ENCODE measurements at places on chromosomes 11 and 22. TPM values are rescaled to one million over a fixed set of nuclear protein-coding genes. Genes with fewer than 3 reads are reported as not detected.

The TUBA8 gene
- total RNA-seq, result 2.7 TPM

The DEAF1 gene
- total RNA-seq, result 74.6 TPM

The MMP1 gene
- not detected for total RNA-seq

The OR51B4 gene
- not detected for total RNA-seq

The SCO2 gene
- total RNA-seq, result not detected

The MUC15 gene
- total RNA-seq, result not detected

DNA sequence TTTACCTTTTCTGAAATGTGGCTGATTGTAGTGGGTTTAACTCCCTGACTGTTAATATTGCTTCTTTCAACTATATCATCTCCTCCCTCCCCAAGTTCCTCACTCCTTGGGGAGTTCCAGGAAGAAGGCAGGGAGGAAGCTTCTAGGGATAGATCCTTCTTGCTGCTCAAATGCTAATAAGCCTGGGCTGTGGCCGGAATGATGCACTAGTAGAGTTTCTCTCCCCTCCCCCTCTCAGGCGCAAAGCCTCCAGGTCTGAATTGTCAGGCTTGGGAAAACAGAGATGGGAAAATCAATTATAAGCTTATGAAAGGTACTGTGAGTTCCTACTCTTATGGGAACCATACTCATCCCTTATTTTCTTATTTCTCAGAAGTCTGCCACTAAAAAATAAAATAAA, 30.8 kb downstream of the FEZ1 start:
- DNase-seq, result peak; percentile 68

GRCh38 chr11:65452806-65453490, 30.4 kb downstream of the NEAT1 start:
- DNase-seq, result no peak

DNA sequence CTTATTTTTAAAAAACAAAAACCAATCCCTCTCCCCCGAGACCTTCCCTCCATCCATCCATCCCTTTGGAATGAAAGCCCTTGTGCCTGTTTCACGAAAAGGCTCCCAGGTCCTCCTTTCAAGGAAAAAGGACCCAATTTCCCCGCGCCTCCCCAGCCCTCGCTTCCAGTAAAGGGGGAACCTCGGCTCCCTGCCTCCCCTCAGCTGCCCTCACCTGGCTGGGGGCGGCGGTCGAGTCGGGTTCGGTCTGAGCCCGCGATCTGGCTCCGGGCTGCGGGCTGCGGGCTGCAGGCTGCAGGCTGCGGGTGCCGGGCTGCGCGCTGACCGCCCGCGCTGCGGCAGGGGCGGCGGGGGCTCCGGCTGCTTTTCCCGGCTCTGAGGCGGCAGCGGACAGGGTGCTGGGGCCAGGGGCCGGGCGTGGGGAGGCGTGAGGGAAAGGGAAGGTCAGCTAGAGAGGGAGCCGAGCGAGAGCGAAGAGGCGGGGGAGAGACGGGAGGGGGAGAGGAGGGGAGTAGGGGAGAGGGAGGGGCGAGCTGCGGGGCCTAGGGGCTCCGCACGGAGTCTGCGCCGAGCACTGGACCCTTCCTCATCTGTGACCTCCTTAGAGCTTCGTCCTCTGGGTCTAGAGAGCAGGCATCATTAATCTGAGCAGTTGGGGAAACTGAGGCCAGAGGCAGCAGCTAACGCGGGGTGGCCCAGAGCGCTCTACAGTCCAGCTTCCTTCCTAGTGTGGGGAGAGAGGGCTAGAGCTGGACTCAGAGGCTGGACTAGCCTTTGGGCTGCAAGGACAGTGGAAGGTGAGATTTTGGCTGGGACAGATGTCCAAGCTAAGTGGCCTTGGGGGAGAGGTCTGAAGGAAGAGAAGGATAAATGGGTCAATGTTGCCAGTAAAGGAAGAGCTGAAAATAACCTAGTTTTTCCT, at the start of gene C1QTNF4:
TSS of gene C1QTNF4 (minus strand) at position 478 of the 922 bp plus-strand sequence. CDS start 3,601 bp downstream, outside the sequence.
- peak; percentile 92 for DNase-seq

DNA sequence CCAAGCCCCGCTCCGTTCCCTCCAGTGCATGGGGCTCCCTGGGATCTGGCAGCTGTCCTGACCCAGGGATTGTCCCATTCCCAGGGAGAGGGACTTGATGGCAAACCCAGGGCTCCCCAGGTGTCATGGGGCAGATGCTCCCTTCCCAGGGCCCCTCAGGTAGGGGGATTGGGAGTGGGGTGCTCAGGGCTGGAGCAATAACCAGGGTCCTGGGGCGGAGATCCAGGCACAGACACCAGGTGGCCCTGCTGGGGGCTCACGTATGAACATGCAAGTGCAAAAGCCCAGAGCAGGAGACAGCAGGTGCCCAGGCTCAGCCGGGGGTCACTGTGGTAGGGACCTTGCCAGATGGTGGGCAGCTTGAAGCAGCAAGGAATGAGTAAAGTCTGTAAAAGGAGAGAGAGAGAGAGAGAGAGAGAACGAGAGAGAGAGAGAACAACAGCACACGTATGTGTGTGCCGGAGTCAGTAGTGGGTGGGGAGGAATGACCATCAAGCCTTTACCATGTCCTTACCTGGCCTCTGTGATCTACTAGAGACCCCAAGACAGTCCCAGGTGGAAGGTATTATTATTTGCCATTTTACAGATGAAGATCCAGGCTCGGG, 19.3 kb upstream of the MPPED1 start:
- DNase-seq, result no peak

- no peak for DNase-seq
These were observed 79.6 kb downstream of the PHF21B start for GRCh38 chr22:44930016-44930710.

DNA sequence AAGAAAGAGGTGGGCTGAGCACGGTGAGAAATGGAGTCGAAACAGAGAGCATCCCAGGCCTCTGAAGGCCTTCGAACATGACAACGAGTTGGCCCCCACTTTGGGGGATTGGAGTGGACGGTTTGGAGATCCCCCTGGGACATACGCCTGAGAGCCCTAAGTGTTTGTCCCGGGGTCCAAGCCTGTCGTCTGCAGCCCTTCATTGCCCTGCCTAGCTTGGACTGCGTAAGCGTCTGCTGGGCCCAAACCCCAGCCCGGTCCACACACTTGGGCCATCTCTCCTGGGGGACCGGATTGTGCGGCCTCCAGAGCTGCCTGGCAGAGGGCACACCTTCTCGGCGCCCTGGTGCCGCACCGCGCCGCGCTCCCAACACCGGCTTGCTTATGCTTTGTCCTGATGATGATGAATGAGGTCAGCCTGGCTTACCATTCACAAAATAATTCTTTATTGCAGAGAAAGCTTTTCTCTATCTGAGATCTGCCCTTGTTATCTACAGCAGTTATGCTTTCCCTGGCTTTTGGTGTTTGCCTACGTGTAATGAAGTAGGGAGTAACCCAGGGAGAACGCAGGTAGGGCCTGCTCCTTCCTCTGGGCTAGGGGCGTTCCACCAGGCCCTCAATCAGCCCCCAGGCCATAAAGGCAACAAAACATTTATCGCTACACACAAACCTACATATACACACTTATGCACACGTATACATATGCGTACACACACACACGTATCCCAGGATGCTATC, 85.9 kb upstream of the PPARA start:
- DNase-seq, result no peak

GRCh38 chr11:10638316-10638925, 55.1 kb downstream of the IRAG1 start:
- no peak for DNase-seq

DNA sequence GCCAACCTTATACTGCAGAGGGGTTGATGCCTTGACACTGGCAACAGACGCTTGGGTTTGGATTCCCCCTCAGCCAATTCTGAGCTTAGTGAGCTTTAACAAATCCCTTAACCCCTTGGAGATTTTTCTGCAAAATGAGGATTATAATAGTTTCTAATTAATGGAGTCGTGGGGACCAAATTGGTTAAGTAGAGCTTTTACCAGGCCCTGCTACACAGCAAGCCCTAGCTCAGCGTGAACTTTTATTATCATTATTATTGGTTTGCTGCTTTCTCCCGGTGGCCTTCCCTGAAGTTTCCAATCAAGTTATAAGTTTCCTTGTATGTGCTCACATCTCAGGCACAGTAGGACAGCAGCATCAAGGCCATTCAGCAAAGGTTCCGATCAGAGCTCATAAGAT, 156.6 kb upstream of the GUCY1A2 start:
- no peak for DNase-seq

GRCh38 chr11:59754494-59754858, 700 bp upstream of the STX3 start:
- DNase-seq, result peak; percentile 48

DNA sequence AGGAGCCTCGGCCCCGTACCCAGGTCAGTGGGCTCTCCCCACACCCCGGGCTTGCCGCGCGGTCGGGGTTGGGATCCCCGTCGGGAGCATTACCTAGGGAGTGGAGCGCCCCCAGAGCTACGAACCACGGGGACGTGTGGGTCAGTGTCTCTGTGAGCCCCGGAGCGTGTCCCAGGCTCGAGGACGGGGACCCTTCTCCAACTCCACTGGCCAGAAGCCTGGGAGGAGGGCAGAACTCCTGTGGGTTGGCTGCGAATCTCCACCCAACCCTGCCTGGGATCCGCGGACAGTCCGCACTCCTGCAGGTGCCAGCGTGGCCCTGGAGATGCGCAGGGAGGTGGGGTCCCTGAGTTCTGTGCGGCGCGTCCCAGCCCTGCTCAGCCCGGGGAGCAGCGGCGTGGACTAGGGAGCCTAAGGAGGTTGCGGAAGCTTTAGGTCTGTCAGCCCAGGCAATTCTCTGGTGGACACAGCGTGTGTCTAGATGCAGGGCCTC, 346 bp downstream of the PPFIBP2 start:
- DNase-seq, result peak; percentile 73

DNA sequence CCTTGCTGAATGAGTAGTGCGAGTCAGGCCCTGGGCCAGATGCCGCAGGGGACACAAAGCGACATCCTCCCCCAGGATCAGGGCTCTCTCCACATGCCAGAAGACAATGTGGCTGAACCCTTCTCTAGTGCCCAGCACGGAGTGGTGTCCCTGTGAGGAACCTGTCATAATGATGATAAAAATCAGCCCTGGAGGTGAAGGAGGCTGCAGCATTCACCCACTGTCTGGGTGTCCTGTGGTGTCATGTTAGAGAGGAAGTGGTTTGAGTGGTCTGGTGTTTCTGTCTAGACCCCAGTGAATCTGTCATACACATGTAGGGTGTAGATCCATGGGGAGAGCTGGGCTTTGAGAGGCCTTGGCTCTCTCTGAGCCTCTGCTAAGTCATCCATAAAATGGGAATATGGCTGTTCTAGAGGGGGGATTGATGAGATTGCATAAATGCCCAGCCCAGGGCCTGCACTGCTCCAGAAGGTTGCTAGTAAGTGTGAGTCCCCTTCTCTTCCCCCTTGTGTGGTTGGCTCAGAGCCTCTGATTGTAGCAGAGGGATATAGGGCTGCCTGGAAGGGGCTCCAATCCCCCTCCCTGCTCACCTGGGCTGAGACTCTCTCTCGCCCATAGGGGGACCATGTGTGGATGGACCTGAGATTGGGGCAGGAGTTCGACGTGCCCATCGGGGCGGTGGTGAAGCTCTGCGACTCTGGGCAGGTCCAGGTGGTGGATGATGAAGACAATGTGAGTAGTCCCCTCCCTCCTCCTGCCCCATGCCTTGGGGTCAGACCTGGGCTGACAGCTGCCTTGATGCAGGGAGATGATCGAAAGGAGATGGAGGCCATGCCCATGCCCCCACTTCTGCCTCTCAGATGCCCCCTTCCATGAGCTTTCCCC, 14.3 kb downstream of the MYO7A start:
- DNase-seq, result no peak

DNA sequence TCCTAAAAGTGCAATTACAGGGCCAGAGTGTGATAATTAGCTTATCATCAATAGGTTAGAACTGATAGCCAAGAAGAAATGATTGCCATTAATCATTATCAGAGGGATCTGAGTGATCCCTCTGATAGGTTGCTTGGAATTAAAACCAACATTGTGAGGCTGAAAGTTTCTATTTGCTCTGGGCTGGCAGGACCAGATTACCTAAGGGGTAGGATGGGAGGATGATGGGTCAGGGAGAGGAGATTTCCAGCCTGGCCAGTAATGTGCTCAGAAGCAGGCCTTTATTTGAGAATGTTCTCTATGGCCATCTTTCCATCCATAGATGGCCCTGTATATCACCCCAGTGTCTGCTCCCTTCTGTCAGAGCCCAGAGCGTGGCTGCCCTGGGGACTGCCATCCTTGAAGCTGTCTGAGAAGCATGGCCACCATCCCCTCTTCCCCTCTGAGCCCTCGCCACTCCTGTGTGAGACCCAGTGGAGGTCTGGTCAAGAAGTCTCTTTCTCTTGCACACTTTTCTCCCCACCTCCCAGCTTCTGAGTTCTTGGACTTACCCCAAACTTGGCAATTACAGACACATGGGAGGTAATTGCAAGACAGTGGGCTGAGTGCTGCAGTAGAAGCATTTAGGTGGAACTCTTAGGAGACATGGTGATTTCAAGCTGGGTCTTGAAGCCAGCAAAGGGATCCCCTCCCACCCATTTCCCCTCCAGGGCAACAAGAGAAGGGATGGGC, 11.7 kb downstream of the PARVA start:
- no peak for DNase-seq

Measured in H7 (cell line).